ENCODE measurements at places on chromosomes 3 and 15.
A peak's percentile ranks its signal among the peaks of the same experiment; 100 is the strongest.

GRCh38 chr3:186967686-186968085 lies 37.4 kb downstream of the ST6GAL1 start:
- peak; percentile 40 for DNase-seq

DNA sequence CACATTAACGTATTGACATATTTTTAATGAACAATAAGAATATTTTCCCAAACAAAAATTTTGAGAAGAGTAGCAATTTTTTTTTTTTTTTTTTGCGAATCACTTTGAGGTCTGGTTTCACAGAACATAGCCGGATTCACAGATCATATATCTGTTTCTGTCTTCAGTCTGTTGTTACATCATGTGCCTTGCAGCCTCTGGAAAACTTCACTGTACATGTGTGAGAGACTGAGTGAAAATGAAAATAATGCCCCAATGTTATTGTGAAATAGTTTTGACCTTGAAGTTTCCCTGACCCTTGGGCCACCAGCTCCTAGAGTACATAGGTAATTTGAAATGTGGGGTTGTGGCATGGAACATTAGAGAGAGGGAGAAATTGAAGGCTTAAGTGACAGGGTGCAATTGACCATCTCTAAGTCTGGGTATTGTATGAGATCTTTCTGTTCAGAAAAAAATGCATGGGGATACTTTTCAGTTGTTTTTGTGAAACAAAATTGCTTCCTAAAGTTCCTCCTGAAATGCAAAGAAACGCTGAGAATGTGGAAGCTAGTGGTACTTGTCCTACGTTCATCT lies 14.0 kb downstream of the ITPR1 start:
- no peak for DNase-seq

- DNase-seq = no peak
Observed at GRCh38 chr3:127589600-127590281, 792 bp downstream of the TPRA1 start.

- no peak for DNase-seq
Observed at GRCh38 chr3:100120693-100121092, 6.4 kb upstream of the FILIP1L start.

DNA sequence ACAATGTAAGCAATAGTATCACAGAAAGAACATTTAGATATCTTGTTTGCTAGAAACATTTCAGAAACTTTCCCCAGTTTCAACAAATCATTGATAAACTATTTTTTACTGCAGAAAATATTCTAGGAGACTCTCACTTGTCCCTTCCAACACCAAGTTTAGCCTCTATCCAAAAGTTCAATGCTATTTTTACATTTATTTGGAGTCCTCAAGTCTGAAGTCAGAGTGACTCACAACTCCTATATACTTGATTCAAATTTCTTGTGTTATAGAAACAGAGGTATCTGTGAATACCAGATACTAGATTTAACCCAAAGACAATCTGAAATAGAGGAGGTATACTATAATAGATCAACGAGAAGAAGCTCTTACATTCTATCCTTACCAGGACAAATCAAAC lies 49.6 kb downstream of the RFX7 start:
- no peak for DNase-seq

GRCh38 chr3:175605851-175606250 lies 746.7 kb downstream of the NAALADL2 start:
- DNase-seq = no peak

- no peak for DNase-seq
Observed at GRCh38 chr3:7978087-7978422, 523.6 kb upstream of the LMCD1 start.

DNA sequence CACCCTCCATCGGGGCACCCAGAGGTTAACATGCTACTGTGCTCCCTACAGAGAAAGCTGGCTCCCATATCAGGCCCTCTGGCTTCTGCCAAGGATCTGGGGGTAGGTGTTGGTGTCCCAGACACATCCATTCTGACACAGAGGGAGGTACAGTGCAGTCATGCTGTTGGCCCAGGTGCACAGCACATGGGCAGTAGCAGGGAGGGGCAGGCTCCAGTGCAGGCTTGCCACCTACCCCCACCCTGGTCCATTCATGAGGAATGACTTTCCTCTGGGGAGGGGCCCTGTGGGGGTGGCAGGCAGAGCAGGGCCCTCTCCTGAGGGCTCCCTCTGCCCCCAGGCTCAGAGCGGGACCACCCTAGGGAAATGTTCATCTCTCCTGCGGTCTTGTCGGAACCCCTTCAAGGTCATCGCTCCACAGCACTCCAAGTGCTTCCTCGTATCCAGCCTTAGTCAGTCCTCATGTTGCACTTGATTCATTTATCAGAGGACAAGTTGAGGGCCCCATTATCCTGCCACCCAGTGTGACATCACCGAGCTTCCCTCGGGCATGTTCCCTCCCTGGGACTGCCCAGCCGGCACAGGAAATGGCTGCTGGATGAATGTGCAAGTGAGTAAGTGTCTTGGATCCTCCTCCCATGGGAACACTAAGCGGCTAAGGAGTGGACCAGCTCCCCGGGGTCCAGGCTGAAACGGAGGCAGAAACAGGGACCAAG lies 10.0 kb downstream of the DUSP7 start:
- peak; percentile 95 for DNase-seq

DNA sequence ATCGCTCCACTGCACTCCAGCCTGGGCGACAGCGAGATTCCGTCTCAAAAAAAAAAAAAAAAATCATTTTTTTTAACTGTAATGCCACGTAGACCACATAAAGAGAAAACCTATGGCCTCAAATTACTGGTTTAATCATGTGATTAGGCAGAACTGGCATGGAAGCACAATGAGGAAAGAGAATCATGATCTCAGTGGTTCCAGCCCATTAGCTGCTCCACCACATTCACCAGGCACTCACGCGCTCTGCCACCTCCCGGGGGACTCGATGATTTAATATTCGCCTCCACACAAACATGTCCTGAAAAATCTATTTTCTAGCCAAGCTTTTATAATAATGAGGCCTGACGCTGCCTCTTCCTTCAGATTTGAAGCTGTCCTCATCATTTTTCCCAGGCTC lies 204.7 kb downstream of the TBL1XR1 start:
- DNase-seq = no peak

GRCh38 chr15:58442122-58442521 lies 10.3 kb downstream of the LIPC start:
- no peak for DNase-seq

DNA sequence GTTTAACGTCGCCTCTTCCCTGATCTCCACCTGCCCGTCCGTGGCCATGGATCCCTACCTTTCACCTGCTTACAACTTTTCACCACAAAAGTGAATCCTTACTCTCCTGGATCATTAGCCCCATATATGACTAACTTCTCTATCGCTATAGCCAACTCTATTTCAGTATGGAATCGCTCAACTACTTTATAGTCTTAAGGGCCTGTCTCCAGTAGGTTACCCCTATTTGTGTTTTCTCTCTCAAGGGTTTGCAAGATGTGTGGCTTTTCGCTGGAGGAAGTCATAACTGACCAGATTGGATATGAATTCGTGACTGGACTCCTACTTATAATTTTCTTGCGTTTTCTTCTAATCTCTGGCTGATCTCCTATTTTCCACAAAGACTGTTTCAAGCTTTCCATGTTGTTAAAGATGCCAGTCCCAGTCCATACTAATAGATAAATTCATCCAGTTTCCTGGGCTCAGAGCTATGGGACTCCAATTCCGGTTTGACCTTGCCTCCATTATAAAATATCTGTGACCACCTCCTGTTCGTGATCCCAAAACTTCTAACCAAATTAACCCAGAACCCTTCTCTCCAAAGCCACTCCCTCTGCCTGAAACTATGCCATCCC lies 1.3 kb upstream of the STAG1 start:
- DNase-seq = no peak

GRCh38 chr15:40963201-40963600 lies 9.9 kb downstream of the CHAC1 start:
- DNase-seq = no peak

- peak; percentile 1 for DNase-seq
Observed at GRCh38 chr3:78604341-78604740, 1163.5 kb downstream of the ROBO1 start.

- no peak for DNase-seq
Observed at GRCh38 chr3:43649365-43649968, 27.7 kb upstream of the ANO10 start.

GRCh38 chr15:79653533-79653932 lies 221.4 kb downstream of the MINAR1 start:
- no peak for DNase-seq

DNA sequence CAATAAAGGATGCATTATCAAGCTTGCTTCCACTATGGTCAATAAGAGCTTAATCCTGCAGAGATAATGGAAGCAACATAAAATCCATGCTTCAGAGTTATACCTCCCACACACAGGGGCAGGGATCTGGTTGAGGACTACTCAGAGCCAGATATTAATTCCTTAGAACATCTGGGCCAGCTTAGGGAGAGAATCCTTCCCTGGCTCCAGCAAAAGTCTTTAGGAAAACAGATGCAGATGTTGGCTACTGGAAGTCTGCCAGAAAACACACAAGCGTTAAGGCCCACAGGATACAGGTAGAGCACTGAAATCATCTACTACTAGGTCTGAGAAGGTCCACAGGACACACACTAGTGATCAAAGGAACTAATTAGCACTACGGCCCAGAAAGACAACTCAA lies 25.2 kb downstream of the TMEM202 start:
- DNase-seq = no peak

GRCh38 chr3:129794311-129795185 lies 99.0 kb downstream of the TMCC1 start:
- peak; percentile 61 for DNase-seq

- DNase-seq = peak; percentile 3
Observed at GRCh38 chr3:147191795-147192385, 214.5 kb downstream of the ZIC4 start.

DNA sequence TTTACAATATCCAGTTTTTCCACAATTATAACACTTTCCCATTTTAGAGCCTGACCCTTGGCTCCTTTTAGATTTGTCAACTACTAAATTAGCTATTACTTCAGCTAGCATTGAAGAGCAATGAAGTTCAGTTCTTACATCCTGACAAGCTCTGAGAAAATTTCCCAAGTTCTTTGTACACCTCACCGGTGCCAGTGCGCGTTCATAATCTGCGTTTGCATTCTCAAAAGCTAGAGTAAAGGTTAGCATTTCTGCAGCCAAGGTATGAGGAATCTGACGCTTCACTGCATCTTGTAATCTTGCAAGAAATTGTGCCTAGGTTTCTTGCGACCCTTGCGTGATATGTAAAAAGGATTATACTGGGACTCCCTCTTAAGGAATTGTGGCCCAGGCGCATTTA lies 25.2 kb upstream of the XCR1 start:
- DNase-seq = no peak

DNA sequence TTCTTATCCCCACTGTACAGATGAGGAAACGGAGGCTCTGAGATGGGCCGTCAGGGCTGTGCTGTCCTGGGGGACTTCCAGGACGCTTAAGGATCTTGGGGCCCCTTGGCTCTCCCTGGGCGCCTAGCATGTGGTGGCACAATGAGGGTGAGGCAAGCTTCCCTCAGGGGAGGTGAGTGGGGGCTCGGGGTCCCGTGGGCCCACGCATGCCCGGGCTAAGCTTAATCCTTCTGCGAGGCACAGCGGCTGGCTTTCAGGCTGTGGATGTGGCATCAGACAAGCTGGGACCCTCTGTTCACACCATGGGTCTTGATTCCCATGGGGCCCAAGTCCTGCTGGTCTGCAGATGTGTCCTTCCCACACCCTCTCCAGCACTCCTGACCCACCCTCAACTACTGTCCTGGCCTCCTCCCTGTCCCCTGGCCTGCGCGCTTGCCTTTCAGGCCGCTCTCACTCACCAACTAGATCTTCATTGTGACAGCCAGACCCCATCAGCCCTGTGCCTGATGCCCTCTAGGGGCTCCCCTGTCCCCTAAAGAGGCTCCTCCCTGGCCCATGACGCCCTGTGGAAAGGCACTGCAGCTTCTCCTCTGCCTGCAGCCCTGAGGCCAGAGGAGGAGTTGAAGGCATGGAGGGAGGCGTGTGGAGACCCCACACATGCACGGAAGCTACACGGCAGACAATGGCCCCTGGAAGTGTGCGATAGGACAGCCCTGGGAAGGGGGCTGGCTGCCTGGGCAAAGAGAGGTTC lies 11.3 kb downstream of the DUSP7 start:
- no peak for DNase-seq

DNA sequence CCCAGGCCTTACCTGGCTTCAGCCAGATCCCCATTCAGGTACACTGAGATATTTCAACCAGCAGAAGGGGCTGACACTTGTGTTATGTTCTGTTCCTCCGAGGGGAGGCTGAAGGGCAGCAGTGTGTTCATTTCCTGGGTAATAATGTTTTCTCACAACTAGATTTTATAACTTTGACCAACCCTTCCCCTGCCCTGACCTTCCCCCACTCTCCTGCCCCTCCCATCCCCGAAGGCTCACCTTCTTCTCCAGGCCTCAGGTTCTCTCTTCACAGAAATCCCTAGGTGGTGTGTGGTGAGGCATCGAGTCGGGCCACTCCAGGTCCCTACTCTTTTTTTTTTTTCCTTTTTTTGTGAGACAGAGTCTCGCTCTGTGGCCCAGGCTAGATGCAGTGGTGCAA lies 34.6 kb downstream of the EPHB3 start:
- no peak for DNase-seq

- no peak for DNase-seq
Observed at GRCh38 chr3:81726132-81726531, 35.3 kb downstream of the GBE1 start.

DNA sequence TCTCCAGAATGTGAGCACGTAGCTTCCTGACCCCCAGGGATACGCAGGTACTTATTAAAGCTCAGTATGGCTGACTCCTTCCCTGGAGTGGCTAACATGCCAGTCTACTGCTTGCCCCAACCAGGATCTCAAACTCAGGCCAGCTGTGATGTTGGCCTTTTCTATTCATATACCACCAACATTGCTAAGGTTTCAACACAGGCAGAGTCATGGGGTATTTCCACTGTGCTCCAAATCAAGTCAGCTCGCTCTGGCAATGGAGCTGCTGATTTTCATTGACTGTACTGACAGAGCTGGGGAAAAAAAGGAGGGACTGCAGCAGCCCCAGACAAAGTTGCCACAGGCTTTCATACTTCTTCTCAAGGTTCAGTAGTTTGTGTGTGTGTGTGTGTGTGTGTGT lies 87.0 kb downstream of the CFAP20DC start:
- no peak for DNase-seq

DNA sequence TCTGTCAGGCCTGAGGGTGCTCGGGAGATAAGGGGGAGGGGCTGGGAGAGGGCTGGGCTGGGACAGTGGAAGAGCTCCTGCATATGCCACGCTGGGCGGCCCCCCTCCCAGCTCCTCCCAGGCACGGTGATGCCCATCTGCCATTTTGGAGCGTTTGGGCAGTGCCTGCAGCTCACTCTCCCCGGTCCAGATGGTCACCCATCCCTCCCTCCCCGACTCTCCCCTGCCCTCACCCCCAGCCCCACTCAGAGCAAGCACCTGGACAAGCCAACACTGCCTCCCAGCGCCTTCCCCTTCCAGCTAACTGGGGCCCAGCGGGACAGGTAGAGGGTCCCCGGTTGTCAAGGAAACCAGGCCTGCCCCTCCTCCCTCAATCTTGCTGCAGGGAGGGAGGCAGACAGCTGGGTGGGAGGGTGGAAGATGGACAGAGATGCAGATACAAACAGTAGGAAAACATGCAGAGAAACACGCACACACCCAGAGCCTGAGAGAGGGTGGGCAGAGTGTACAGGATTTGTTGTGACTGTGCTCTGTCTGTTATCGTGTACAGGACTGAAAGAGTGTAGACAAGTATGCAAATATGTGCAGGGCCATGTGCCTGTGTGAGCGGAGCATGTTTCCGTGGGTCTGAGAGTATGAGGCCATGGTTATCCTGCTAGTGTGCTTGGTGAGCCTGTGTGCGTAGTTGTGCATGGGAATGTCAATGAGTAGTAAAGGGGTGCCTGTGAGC lies 17.5 kb upstream of the CORO2B start:
- DNase-seq = no peak
